Myocyte (in vitro differentiated cells): ENCODE measurements at places on chromosomes 6 and 20. TPM values are rescaled to one million over a fixed set of nuclear protein-coding genes. Genes with fewer than 3 reads are reported as not detected.
A peak's percentile ranks its signal among the peaks of the same experiment; 100 is the strongest.

GRCh38 chr6:15627821-15628220 is 35.0 kb downstream of the DTNBP1 start:
- DNase-seq, result no peak

DNA sequence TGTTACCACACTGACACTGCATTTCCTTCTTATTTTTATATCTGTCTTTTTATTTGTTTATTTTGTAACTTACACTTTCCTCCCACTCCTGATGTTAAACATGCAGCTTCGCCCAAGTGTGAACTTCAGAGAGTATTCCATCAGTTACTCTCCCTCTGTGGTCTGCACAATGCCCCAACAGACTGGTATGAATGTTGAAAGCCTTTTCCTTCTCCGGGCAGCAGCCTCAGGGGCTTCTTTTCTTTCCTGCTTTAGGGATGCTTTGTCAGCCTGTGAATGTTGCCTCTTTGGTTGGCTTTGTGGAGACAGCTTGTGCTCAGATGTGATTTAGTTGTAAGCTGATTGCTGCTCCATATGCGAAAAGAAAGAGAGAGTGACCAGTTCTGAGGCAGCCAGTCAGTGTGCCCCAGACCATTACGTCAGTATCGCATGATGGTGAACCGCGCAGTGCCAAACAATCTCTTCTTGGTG is 44.0 kb downstream of the SMPDL3A start:
- DNase-seq, result no peak

DNA sequence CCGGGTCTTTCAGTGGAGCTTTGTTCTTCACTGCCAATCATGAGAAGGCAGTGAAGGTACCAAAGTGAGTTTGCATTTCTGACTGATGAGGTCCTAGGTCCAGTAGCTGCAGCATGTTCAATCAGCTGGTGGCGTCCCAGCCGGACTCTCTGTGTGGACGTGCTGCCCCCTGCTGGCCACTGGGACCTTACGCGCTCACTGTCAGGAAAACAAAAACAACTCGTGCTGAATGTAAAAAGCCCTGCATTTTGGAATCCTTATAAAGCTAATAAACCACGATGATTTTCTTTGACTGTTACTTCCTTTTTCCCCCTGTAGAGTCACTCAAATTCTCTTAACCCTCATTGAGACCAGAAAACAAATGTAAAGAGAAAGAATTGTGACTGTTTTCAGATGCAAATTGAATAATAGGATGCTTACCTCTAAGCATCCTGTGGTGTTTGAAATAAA is 4.9 kb upstream of the CD24 start:
- DNase-seq, result peak; percentile 88

DNA sequence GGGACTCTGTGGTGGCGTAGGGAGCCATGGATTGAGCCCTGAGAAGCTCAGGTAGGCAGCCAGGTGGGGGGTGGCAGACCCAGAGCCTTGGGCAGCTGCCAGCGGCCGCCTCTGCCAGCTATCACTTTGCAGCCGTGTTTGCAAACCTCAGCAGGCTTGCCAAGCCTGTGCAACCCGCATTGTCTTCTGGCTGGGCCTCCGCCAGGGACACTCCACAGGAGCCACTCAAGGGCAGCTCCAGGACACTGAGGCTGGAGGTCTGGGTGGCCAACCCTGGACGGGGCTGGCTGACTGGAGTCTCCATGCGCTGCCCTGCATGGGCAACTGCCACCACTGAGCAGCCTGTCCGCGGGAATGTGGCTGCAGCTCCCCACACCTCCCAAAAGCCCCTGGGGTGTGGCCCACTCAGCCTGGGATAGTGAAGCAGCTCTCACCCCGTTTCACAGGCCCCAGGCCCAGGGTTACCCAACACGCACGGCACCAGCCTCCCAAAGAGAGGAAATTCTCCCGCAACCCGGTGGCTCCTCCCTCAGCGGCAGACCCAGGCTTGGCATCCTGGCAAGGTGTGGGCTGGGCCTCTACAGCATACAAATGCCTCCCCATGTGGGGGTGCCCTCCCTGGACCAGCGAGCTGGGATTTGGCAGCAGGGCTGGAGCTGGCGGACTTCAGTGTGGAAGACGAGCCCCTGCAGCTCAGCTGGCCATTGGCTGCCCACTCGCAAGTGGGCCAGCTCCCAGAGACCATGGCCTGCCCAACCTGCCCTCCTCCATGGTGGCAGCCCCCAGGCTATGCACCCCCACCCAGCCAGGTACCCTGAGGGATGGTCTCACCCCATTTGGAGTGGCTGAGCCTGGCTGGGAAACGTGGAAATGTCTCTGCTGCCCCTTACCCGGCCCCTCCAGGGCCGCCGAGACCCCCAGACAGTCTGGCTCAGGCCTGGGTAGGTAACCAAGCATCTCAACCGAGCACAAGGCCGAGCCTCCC is 2.9 kb downstream of the CHRNA4 start:
- no peak for DNase-seq

PKIG gene
- 46.8 and 51.9 TPM in 2 replicates for total RNA-seq

DNA sequence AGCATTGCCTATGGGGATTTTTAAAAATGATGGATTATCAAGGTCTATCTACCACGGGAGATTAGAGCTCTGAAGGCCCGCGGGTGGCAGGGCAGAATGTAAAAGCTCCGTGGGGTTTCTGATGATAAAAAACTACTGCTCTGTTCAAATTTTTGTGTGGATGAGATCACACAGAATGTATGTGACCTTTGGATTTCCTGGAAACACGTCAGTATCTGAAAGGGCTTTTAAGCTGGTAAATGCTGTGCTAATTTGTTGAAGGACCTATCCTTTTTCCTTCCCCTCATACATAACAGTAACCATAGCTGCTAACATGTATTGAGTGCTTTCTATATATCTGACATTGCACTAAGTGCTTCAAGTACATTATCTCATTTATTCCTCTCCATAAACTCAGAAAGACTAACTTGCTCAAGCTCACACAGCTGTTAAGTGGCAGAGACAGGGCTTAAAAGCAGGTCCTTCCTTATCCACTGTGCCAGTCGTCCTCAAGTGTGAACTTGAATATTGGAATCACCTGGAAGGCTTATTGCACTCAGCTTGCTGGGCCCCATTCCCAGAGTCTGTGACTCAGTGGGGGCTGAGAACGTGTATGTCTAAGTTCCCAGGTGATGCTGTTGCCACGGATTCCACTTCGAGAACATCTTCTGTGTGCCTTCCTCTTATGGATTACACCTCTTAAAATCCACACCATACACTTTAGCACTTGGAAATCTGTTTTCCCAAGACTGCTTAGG is 1.9 kb upstream of the TMEM242 start:
- DNase-seq, result no peak
